Activated CD4-positive, alpha-beta T cell treated with anti-CD3 and anti-CD28 coated beads, Interleukin-2, Interleukin-4, amounts not matched to agents 100 ng/mL and 50 ng/mL, durations not matched to agents 16 hours and 8 hours (primary cell): ENCODE measurements at places on chromosomes 13 and 19.
A peak's percentile ranks its signal among the peaks of the same experiment; 100 is the strongest.

GRCh38 chr13:110875241-110875640, 39.6 kb downstream of the ANKRD10 start:
- no peak for DNase-seq

GRCh38 chr13:114164681-114165429, 14.2 kb upstream of the CFAP97D2 start:
- DNase-seq = no peak

- no peak for DNase-seq
These were observed 69.4 kb downstream of the TSC22D1 start for GRCh38 chr13:44506719-44507118.

DNA sequence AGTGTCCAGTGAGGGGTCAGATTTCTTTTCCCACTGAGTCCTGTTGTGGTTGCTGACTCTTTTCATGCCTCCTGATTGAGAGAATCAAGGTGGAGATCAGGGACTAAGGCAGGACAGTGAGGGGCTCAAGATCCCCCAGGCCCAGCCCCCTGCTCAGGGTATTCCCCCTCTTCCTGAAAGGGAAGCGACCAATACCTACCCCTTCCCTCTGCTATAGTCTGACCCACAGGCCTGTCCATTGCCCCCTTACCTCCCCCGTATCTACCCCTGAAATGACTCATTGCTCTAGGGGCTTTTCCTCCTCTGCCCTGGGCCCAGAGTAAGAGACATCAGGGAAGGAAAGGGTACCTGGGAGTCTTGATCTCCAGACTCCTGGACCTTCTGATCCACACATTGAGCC, 1320.5 kb downstream of the UQCRFS1 start:
- DNase-seq = no peak

GRCh38 chr13:97430296-97430695, 3.7 kb upstream of the RAP2A start:
- DNase-seq = no peak

DNA sequence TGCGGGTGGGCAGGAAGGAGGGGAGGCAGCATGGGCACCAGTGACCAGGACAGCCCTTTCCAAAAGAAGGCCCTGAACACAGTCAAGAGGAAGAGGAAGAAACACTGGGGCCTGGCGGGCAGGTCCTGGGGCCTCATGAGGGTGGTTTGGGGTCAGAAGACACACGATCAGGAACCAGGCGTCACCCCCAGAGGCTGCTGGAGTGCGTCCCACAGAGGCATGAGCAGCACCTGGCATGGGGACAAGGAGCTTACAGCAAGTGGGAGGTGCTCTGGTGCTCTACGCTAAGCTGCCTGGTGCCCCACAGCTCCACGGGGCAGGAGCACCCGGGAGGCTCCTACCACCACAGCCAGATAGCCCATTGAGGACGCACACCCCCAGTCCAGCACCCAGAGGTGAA, 20.0 kb downstream of the ELL start:
- no peak for DNase-seq

- DNase-seq = no peak
These were observed 30.0 kb upstream of the ATP12A start for GRCh38 chr13:24650161-24650560.

DNA sequence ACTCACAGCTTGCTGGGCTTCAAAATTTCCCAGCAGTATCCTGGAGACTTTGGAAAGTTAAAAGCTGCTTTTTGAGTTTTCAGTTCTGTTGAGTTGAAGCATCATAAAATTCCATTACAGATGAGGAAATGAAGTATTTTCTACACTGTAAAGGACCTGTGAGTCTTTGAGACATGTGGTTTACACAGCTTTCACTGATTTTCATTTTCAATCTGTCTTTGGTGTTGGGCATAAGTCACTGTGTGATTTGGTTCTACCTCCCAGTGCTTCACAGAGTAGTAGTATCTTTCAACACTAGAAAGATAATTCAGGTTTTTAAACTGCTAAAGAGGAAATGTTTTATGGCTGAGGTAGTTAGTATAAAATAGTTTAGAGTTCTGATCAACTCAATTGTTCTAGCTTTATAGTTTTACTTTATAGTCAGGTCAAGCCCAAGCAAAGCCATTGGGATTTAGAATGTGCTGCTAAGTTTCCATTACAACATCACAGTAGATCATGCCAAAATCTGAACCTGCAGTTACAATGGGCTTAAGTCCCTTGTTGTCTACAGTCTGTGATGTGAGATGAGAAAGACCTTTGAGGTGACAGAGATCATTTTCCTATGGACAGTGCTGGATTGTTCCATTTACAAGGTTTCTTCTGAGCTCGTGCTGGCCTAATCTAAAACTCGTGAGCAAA, 161.6 kb downstream of the FLT1 start:
- no peak for DNase-seq

DNA sequence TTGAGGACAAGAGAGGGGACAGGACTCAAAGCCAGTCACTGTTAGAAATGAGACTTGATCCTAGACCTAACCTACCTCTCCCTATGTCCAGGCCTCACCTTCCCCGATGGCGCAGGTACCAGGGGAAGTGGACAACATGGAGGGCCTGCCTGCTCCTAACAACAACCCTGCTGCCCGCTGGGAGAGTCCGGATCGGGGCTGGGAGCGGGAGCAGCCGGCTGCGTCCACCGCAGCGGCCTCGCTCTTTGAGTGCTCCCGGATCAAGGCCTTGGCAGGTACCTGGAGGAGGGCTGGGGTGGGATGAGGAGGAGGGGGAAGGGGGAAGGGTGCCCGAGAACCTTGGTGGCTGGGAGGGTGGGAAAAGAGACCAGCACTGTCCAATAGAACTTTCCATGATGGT, 5.7 kb downstream of the SPTBN4 start:
- DNase-seq = no peak

DNA sequence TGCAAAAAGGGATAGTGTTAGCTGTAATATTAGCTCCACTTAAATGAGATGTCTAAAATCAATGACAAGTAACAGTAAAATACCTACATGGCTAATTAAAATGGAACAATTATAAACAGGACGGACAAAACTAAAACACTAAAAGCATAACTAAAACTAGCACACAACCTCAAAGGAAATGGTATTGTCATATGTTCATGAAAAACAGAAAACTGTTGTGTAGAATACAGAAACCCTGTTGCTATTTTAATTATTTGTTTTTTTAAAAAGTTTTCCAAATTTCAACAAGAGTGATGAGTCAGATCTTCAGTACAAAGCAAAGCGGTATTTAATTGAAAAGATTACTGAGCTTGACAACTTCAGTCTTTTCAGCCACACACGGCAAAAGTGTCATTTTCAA, 4.2 kb downstream of the RCBTB2 start:
- no peak for DNase-seq

DNA sequence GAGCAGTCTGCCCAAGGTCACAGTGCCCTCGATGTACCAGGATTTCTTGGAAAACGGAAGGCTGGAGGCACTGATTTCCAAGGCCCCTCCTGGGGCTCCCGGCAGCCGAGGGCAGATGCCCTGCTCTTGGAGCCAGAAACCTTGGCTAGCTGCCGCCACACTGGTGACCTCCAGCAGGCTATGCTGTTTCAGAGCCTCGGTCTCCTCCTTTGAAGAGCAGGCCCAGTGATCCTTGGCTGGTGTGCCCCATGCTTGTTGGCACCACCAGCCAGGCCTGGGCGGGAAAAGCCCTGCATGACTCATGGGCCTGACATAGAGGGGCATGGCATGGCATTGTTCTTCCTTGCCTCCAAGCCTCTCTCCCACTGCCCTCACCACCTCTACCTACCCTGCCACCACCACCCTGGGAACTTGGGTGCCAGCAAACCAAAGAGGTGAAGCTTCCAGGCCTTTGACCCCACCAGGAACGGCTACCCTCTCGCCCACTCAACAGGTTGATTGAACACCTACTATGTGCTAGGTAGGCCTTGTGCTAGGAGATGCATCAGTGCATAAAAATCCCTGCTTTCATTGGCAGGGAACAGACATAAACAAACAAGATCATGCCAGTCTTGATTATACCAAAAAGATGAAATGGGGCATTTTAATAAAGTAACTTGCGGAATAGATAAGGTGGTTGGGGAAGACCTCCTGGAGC, 1.6 kb upstream of the CLEC11A start:
- DNase-seq = no peak

- no peak for DNase-seq
These were observed 2.1 kb downstream of the POU4F1 start for GRCh38 chr13:78601124-78601873.

- no peak for DNase-seq
These were observed 844.8 kb downstream of the PCDH17 start for GRCh38 chr13:58476206-58476918.

DNA sequence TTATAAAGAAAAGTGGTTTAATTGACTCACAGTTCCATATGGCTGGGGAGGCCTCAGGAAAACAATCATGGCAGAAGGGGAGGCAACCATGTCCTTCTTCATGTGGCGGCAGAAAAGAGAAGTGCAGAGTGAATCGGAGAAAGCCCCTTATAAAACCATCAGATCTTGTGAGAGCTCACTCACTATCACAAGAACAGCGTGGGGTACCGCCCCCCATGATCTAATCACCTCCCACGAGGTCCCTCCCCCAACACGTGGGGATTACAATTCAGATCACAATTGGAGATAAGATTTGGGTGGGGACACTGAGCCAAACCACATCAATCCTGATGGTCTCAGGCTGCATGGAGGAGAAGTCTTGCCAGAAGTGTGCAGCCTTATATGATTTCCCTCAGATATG, 26.0 kb downstream of the TM9SF2 start:
- DNase-seq = no peak

- DNase-seq = no peak
These were observed 460.3 kb downstream of the KLF12 start for GRCh38 chr13:73673931-73674330.

DNA sequence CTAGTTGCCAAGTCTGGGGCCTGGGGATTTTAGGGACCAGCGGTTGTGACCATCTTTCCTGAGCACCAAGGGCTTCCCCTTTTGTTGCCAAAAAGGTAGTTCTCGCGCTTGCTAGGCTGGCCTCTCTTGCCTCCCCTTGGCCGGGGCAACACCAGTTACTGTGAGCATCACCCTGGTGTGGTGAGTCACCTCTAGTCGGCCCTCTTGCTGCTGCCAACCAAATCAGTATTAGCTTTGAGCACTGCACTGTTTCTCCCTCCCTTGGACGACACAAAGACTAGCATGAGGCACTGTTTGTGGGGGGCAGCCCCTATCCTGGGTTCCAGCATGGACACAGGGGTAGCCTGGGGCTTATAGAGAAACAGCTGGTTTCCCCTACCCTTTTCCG, 6.9 kb downstream of the SYDE1 start:
- DNase-seq = no peak

GRCh38 chr13:56893843-56894242, 246.9 kb upstream of the PRR20A start:
- no peak for DNase-seq

- no peak for DNase-seq
These were observed 27.6 kb downstream of the ELL start for GRCh38 chr19:18494267-18494607.

- DNase-seq = no peak
These were observed 53.8 kb upstream of the RCBTB2 start for GRCh38 chr13:48586591-48587103.

DNA sequence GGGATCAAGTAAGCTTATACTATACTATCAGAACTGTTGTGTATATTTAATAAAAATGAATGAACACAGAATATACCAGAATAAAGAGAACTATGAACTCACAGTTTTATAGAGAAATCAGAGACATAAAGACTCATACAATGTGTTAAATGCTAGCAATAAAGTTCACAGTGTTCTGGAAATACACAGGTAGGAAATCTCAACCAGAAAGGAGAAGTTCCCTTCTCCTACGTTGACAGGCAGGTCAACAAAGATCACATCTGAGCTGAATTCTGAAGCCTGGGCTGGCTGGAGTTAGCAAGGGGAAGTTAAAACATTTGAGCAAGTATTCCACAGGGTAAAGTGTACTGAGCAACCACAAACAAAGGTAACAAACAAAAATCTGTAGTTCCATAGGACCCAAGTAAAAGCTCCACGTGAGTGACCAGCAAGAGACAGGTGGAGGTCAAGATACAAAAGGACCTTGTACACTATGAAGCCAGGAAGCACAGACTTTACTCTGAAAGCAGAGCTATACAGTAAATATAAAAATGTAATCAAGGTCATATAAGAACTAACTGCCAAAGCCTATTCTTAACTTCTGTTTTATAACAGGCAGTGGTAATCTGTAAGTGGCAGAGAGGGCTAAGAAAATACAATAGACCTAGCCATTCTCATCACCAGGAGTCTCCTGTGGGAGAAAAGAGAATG, 13.0 kb downstream of the FBXL3 start:
- DNase-seq = no peak

GRCh38 chr19:43692877-43693276, 22.9 kb upstream of the PLAUR start:
- DNase-seq = no peak

DNA sequence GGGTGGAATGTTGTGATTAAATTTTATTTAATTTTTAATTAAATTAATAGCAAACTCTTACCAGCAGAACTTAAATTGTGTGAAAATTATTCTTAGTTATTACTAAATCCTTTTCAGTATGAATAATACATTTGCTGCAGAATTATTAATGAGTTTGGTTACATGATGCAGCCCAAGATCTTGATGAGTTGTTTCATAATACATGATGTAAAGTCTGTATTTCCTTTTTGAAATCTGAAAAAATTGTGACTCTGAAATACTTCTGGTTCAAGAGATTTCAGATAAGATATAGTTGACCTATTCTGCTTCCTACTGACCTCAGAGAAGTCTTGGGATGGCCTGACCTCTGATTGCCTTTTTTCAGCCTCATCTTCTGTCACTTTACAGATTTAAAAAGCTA, 11.1 kb downstream of the SAE1 start:
- no peak for DNase-seq

GRCh38 chr13:28423010-28423409, 71.9 kb downstream of the FLT1 start:
- DNase-seq = peak; percentile 15

DNA sequence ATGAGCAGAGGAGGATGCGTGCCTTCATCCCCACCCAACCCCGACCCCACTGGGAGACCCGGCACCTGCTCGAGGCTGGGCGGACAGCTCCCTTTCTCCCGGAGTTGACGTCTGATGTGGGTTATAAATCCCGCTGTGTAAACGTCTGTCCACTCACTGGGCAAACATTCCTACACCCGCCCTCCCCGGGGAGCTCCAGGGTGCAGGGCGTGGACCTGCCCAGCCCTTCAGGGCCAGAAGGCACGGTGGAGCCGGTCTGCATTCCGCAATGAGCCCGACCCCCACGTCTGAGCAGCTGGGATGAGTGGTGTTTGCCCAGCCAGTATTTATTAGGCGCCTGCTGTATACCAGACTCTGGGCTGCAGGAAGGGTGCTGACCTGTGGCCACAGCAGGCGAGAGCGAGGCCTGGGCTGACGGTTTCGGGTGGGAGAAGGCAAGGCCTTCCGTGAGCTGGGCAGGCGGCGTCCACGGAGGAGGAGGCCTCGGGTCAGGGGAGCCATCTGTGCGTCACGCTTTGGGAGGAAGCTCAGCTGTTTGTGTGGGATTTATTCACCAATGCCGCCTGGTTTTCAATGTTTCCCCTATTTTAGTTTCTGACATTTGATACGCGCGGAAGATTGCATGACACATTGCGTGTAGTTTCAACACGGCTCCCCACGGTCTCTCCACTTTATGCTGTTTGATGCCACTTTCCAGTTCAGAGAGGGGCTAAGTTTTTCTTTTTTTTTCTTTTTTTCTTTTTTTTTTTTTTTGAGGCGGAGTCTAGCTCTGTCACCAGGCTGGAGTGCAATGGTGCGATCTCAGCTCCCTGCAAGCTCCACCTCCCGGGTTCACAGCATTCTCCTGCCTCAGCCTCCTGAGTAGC, 2.0 kb downstream of the MISP start:
- DNase-seq = no peak

GRCh38 chr13:32033744-32034143, 2.2 kb downstream of the FRY start:
- DNase-seq = no peak

- no peak for DNase-seq
These were observed 340.5 kb upstream of the OBI1 start for GRCh38 chr13:78999494-78999893.
